NCI-H1105 (cell line): ENCODE measurements at places on chromosomes 16 and 17.

DNA sequence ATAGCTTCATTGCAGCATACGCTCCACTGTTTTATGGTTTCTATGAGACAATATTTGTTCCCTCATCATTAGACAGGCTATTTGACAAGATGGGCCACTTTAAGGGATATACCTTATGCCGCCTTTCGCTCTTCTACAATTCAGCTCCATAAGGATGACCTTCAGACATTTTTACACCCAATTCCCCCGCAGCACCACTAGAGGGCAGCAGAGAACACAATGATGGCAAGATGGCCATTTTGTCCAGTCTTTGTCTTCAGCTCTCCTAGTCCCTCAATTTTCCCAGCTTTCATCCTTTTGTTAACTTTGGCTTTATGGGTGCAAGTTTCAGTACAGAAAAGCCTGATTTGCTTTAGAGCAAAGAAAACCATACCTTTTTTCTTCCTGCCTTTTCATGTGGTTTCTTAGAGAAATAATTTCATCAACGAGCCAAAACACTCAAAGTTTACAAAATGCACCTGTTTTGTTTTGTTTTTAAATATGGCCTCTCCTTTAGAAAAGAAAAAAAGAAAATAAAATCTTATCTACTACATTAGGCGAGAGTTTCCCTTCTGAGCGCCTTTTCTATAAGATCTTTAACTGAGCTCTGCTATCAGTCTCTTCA, 355.3 kb downstream of the TOX3 start:
- peak; percentile 79 for DNase-seq

DNA sequence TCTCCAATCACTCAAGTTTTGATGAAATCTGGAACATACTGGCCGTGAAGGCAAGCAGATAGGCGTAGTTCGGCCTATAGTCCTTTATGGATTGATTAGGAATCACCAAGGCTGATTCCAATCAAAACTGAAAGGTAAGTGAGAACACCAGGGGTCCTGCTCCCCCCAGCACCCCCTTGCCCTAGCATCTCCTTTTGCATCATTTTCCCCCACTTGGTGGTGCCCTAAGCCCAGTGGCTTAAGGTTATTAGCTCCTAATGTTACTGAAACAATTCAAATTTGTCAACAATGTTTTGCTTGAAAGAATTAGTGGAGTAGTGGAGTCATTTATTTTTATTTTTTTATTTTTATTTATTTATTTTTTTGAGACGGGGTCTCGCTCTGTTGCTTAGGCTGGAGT, 4.9 kb downstream of the SLFN14 start:
- DNase-seq, result no peak

- DNase-seq, result peak; percentile 85
These were observed 5.7 kb downstream of the MATCAP1 start for GRCh38 chr16:67177743-67178699.

- DNase-seq, result no peak
These were observed 5.8 kb downstream of the TMEM92 start for GRCh38 chr17:50280068-50280467.
